ENCODE measurements at places on chromosomes 1 and 21.

DNA sequence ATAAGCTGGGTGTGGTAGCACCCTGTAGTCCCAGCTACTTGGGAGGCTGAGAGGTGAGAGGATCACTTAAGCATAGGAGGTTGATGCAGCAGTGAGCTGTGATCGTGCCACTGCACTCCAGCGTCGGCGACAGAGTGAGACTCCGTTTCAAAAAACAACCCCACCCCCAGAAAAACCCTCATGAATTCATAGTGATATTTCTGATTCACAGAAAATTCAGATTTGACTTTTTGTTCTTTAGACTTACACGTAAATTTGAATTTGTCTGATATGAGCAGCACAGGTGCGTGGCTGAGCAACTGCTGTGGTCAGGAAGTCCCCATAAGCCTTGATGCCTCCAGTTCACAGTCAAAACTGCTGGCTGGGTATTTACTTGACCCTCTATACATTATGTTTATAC lies 10.0 kb upstream of the MORC3 start:
- DNase-seq, result no peak

DNA sequence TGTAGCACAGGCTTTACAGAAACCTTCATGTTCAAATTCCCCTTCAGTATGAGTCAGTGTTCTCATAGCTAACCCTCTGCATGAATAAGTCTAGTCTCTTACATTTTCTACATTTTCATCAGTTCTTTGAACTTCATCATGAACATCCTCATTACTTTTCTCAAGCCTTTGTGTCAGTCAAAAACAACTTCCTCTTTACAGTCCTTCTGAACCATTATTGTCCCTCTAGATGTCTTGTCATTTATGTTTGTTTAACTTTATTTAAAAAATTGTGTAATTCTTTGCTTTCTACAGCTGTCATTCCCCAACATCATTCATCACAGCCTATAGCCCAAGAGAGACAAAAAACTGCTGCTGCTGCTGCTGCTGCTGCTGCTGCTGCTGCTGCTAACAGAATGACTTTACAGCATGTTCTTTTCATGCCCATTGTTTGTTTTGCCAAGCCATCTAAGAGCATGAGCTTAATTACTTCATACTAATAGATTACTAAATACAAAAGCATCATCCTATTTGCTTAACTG lies 133.1 kb downstream of the LRRC40 start:
- DNase-seq, result no peak

- no peak for DNase-seq
These were observed 84.2 kb downstream of the SPATA46 start for GRCh38 chr1:162292422-162292849.

DNA sequence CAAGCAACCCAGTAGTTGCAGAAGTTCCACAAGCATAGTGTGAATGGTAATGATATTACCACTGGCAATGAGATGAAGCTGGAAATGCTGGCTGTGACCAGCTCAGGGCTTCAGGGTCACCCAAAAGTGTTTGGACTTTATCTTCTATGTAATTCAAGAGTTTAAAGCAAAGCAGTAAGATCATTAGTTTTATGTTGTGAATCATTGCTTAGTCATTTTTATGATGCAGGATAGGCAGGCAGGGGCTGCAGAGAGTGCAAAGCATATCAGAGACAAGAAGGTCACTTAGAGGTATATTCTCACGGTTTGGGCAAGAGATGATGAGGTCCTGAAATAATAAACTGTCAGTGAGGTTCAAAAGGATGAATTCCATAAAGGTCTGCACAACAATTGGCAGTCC lies 147.4 kb downstream of the OLFM3 start:
- DNase-seq, result no peak

DNA sequence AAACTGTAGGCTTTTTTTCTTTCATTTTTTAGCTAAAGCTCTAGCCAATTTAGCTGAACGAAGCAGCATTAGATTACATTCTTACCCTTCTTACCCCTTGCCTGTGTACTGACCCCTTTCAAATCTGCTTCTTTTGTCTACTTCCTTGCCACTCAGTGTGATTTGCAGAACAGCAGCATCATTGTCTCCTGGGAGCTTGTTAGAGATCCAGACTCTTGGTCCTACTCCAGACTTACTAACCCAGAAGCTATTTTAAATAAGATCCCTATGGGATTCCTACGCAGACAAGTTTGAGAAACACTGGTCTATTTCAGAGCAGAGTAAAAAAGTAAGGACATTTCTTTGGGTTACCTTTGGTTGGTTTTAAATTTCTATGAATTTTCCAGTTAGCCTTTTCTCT lies 13.8 kb downstream of the LRRC39 start:
- DNase-seq, result no peak

Measured in NCI-H524 (cell line).